ENCODE measurements at places on chromosomes 16 and 17. TPM values are rescaled to one million over a fixed set of nuclear protein-coding genes. Genes with fewer than 3 reads are reported as not detected.

- no peak for DNase-seq
Observed at GRCh38 chr16:60091071-60091470, 1357.0 kb upstream of the GOT2 start.

DNA sequence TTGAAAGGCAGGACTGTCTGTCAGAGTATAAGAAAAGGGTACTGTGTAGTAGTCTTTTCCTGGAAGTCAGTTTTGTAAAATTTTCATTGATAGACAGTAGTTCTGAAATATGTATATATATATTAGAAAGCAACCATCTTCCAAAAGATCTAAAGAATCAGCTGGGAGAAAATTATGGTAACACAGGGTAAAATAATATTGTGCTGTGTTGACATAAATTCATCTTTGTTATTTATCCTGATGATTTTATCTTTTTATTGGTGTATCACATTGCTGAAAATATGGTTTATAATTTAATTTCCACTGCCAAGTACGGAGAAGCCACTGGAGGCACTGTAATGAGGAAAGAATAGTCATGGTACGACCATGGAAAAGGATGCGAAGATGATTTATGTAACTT, 324.9 kb downstream of the CA10 start:
- DNase-seq = no peak

DNA sequence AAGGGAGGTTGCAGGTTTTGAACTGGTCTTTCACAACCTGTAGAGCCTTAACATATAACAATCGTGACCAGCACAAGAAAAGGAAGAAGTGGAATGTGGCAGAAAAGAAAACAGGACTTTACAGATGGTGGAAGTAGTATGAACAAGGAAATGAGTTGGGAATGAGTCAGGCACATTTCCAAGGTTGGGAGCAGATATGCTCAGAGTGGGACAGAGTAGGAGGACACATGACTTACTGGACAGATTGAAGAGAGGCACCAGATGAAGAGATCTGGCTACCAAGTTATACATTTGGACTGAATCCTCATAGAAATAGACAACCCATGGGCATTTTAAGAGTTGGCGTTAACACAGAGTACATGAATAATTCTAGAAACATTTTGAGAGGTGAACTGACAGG, 95.3 kb downstream of the ZNF18 start:
- no peak for DNase-seq

GRCh38 chr17:8709006-8709405, 35.6 kb downstream of the CCDC42 start:
- no peak for DNase-seq

GRCh38 chr16:2090777-2091546, 43.2 kb downstream of the TSC2 start:
- no peak for DNase-seq

- DNase-seq = no peak
Observed at GRCh38 chr17:40356990-40357881, 7.3 kb downstream of the GJD3 start.

DNA sequence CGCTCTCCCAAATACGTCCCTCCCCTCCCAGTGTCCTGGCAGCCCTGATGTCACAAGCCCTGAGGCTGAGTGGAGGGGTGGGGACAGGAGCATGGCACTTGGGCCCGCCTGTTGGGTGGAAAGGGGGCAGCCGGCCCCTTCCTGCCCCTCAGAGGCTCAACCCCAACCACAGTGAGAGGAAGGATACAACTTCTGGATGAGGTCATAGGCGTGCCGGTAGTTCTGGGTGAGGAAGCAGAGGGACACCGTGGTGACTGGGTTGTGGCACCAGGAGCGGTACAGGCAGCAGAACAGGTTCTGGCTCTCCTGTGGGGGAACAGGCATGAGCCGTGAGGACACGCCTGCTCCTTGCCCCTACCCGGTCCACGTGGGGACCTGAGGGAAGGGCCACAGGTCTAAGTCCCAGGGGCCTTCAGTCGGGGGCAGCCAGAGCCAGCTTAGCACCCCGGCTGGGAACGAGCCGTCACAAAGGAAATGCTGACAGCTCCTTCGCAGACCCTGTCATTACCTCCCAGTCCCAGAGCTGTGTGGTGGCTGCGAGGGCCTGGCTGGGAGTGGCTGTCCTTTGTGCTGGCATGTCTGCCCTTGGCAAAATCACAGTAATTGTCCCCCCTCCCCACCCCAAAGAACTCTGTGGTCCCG, 11.2 kb upstream of the MTSS2 start:
- DNase-seq = no peak

DNA sequence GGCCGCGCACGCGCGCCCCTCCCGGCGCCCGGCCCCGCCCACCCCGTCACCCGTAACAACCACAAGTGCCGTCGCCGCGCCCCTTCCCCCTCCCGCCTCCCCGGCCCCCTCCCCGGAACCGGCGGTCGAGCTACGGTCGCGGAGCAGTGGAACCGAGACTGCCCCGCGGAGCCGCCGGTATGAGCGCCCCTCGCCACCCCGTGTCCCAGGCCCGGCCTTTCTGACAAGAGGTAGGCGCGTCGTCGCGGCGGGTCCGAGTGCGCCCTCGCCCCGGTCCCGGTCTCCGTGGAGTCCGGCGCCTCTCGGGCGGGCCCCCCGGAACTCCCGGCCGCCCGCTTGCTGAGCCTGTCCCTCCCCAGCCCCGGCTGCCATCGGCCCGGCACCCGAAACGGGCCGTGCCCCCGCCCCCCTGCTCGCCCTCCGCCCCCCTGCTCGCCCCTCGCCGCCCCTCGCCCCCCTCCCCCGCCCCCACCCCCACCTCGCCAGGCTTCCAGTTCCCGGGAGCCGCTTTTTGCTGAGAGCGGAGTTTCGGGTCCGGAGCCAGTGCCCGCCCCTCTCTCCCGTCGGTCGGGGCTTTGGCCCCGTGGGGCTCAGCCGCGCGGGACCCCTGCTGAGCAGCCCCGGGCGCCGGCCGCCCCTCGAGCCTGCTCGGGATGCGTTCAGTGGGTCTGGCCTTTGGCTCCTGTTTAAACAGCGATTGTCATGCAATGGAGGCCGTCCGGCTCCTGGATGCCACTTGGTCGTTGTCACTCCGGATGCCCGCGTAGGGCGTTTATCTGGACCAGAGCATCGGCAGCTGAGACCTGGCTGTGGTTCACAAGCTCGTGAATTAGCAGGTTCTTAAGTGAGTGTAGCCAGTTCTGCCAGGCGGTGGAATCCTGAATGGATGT, at the start of gene SEC14L1:
Gene SEC14L1, plus strand, starts transcription at position 92 of the 890 bp plus-strand sequence. CDS start 2,628 bp downstream, outside the sequence.
- peak; percentile 46 for DNase-seq

DNA sequence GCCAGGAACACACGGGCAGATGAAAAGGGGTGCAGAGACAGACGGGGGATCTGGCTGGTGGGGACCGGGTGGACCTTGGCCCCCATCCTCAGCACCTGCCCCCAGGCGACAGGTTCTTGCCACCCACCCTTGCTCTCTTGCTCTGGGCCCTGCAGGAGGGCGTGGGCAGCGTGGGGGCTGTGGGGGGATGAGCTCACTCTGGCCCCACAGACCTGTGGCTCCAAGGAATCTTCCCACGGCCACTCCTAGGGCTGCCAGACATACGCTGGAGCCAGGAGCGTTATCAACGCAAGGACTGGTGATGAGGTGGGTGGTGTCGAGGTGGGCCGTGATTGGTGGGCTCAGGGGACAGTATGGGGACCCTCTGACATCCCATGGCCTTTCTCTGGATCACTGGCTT, 6.3 kb downstream of the CTRB1 start:
- no peak for DNase-seq

DNA sequence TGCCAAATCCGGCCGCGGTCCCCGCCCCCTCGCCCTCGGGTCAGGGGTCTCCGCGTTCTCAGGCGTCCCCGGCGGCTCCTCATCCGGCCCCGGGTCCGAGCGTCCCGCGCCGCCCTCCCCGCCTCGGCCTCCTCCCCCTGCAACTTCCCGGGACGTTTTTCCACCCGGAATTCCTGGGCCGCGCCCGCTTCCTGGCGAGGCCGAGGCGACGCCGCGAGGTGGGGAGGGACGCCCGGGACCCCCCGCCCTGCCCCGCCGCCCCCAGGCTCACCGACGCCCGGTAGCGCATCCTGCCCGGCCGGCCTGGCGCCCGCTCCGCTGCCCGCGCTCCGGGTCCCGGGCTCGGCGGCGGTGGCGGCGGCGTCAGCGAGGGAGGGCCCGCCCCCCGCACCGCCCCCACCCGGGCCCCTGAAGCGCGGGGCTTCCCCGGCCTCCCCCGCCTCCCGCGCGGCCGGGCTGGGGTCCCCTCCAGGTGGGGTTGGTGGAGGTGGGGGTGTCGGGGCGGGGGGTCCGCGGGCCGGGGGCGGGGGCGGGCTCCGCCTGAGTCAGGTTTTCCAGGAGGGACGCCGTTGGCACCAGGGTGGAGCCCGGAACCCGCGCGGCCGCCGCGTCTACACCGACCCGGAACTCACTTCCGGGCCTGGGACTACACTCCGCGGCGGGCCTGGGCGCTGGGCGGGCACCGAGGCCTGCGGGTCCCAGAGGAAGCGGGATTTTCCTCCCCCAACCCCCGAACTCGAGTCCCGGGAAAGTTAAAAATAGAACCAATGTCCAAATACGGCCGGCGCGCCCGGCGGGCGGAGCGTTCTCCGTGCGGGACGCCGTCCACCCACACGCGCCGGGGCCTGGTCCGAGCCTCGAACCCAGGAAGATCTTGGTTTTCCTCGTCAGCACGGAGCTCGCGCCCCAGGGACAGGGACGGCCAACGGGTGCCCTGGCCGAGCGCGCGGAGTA, 6.8 kb downstream of the MYO1C start:
- peak; percentile 61 for DNase-seq

- DNase-seq = no peak
Observed at GRCh38 chr17:35519439-35519838, 18.0 kb downstream of the SLFN12L start.

DNA sequence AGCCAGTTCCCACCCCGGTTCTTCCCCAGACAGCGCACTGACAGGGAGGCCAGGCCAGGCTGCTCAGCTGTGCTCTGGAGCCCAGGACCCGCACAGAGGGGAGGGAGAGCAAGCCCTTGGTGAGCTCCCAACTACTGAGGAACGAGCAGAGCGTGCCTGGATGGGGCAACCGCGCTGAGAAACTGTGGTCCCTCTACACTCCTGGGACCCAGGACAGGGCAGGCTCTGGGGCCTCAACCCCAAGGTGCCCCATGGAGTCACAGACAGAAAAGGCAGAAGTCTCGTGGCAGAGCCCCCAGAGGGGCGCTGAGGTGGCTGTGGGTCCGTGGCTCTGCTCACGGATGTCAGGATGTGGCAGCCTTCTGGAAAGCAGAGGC, 16.3 kb downstream of the SLX4 start:
- DNase-seq = no peak

DNA sequence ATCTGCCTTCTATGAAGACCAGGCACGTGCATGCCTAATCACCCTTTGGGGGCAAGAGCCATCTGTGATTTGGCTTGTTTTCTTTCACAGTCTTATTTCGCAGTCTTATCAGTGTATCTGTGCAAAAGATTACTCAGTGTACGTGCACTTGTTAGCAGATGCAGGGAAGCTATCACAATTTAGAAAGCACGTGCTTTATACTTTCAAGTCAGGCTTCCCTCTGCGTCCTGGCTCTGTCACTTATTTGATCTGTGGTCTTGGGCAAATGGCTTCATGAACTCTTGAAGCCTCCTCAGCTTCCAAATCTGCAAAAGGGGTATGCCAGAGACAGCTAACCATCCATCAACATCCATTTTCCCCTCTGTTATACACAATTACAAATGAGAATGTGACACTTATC, 246.4 kb downstream of the XYLT1 start:
- DNase-seq = no peak

DNA sequence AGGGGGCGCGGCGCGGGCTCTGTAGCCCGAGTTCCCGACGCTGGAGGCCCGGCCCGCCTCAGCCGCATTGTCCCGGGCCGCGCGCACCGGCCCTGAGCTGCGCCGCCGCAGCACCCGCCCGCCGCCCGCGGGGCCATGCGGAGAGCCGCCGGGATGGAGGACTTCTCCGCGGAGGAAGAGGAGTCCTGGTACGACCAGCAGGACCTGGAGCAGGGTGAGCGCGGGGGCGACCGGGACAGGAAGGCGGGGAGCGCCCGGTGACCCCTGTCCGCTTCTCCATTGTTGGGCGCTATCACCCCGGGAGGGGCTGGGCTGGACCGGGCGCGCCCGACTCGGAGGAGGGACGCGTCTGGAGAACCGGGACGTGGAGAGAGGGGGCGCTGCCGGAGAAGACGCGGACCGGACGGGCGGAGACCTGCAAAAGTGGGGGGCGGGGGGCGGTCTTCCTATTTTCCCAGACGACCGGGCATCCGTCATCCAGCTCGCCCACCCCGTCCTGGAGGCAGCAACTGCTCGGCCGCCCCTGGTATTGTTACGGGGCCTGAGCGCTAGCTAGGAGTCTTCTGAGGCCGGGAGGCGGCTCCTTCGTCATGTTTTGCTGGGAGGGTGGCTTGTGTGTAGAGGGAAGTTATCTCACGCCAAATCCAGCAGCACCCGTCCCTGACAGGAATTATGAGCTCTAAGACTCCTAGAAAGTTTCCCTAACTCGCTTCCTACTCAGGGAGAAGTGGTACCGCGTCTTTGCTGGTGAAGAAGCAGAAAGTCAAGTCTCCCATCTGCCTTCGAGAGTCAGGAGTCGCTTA, 678 bp downstream of the CDR2L start:
- peak; percentile 34 for DNase-seq

DNA sequence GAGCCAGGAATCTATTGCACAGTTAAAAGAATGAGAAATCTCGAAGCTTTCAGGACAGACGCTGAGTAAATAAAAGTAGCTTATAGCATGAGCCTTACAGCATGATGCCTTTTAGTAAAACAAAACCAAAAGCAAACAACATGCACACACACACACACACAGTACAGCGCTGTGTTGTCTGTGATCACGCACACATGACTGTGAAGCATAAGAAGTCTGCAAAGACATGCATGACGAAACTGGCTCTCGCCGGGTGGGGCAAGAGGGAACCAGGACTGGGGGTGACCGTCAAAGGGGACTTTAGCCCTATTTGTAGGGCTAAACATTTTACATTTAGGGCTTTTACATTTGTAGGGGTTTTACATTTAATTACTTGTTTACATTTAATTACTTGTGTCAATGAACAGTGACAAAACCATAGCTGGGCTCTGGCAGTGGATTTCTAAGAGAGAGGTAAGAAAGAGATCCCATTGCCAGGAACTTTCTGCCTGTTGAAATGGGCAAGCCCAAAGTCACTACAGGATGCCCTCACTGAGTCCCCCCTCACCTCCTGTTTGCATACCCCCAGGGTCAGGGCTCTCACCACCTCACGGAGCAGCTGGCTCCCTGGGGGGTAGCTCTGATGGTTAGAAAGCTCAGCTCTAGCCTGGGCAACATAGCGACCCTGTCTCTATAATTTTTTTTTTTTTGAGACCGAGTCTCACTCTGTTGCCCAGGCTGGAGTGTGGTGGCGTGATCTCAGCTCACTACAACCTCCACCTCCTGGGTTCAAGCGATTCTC, 2.0 kb upstream of the TNFRSF13B start:
- no peak for DNase-seq

DNA sequence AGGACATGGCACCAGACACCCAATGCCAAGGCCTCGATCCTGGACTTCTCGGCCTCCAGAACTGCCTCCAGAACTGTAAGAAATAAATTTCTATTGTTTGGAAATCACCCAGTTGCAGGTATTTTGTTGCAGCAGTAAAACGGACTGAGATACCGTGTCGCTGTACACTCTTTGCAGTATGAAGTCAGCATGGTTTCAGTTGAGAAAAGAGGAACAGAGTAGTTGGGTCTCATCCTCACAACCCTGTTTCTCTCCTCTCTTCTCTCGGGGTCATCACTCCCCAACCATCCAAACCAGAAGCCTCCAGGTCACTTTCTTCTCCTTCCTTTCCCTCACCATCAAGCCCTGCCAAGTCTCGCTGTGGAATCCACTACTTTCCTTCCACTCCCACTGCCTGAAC, 77.8 kb downstream of the ADCY9 start:
- DNase-seq = no peak

- DNase-seq = no peak
Observed at GRCh38 chr17:2008332-2009126, 16.6 kb downstream of the RTN4RL1 start.

GPR179 gene
- total RNA-seq = 0.02 TPM

OTOP2 gene
- total RNA-seq = not detected

DNAI2 gene
- 0.25 TPM for total RNA-seq

TMEM235 gene
- total RNA-seq = not detected

TBC1D3I gene
- total RNA-seq = 0.16 TPM

EPN3 gene
- total RNA-seq = not detected
